ENCODE measurements at places on chromosomes 4 and X.

- DNase-seq: no peak
Observed at GRCh38 chr4:143140696-143141095, 44.0 kb upstream of the USP38 start.

DNA sequence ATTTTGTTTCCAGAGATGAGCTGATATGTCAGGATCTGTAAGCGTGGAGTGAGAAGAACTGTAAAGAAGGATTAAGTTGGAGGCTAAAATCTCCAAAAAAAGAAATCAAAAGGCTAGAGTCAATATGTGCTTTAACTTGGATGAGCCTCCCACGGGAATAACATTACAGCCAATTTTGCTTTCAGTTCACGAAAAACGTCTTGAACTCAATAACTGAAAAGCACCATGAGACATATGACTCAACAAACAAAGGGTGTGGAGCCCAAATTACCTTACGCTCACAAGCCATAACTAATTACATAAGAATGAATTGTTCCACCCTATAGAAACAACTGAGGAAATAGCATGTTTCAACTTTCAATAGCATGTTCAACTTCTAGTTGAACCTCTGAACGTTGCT, 22.3 kb downstream of the TMPRSS11D start:
- DNase-seq: no peak

- no peak for DNase-seq
Observed at GRCh38 chrX:38086451-38087215, 80.3 kb downstream of the SYTL5 start.

GRCh38 chr4:152536545-152537182, 772 bp upstream of the FBXW7 start:
- no peak for DNase-seq

GRCh38 chr4:147220833-147221232, 260.1 kb upstream of the EDNRA start:
- no peak for DNase-seq

DNA sequence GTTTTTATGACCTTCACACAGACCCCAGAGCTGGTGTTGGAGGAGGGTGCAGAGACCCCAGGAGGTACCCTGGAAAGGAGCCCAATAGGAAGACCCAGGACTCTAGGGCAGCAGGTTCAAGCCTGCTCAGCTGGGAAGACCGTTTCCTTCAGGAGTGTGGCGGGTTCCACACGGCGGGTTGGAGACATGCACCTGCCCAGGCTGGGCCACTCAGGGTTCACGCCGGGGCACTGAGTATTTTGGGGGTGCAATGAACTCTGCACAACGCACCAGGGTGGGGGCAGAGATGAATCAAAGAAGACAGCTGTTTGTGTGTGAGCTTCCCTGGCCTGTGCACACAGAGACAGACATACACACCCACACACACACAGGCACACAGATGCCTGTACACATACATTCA, 52.5 kb upstream of the PPP2R3B start:
- DNase-seq: no peak

DNA sequence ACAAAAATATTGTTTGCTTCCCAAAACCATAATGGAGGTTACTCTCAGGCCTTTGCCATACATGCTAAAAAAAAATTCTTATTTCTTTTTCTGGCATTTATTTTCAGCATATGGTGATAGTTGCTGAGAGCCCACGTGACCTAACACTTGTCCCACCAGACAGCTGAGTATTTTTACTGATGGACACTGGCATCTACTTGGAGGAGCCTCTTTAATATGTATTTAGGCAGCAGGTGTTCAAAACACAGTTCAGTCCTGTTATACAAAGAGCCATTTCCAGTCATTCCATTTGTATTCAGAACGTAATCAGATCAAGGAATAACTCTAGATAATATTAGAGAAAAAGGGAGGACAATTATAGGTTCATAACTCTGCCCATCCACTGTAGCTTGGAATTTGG, 95.5 kb downstream of the CXCL13 start:
- DNase-seq: no peak

GRCh38 chrX:107507744-107508117, 58.3 kb downstream of the FRMPD3 start:
- no peak for DNase-seq

Data from activated CD4-positive, alpha-beta T cell treated with anti-CD3 and anti-CD28 coated beads, Interleukin-2, amount 50 U/mL, for 4 hours (primary cell).